ENCODE measurements at places on chromosomes 16 and 17.
A peak's percentile ranks its signal among the peaks of the same experiment; 100 is the strongest.

DNA sequence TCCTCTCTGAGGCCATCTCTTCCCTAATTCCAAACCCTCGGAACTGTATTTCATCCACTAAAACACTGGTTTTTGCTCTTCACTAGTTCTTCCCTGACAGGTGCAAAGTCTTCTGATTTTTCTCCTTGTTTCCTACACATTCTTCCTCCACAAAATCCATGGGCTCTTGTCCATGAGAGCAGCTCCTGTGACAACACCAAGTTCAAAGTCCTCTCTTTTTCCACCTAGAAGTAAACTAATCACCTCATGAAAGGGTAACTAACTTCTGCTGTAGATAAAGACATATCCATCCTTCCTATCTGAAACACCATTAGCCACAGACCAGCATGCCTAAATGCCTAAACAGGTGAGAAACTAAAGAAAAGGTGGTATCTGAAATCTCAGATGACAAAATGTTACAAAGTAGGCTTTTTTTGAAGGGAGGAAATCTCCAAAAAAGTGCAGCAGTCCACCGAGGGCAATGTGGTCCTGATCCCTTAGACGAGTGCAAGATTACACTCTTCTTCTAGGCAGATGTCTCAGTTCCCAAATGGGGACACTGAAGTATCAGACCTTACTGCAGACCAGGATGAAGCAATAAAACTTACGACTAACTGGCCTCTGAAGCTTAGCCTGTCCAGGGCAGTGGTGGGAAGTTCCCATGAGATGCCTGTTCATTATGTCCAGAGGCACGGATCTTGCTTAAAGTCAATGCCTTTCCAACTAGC, 2.8 kb downstream of the PIP4K2B start:
- no peak for DNase-seq

DNA sequence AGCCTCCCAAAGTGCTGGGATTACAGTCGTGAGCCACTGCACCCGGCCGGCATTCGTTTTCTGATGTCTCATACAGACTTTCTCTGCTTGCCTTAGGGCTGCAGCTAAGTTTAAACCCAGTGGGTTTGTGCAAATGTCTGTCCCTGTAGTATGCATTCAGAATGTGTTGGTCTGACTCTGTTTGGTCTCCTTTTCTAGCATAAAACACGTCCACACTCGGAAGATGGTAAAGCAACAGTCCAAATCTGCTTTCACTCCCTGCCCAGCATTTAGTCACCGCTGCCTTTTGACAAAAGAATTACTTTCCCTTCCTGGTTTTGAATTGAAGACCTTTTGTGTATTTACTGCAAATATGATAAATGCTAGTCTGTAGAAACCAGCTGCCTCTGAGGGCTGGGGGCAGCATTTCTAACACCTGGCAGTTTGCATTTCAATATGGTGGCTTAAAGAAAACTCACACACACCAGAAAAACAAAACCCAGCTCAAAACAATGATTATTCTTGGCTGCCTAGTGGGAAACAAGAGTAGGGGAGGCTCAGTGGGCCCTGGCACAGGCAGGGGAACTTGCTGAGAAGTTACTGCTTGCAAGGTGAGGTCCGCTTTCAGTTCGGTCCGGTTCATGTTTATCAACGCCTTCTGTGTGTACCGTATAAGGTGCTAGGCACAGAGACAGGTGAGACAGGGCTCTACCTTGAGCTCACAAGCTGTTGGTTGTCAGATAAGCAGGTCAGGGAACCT, 56.9 kb downstream of the MSI2 start:
- DNase-seq: no peak

GRCh38 chr17:27315796-27316465, 22.0 kb downstream of the WSB1 start:
- DNase-seq: no peak

DNA sequence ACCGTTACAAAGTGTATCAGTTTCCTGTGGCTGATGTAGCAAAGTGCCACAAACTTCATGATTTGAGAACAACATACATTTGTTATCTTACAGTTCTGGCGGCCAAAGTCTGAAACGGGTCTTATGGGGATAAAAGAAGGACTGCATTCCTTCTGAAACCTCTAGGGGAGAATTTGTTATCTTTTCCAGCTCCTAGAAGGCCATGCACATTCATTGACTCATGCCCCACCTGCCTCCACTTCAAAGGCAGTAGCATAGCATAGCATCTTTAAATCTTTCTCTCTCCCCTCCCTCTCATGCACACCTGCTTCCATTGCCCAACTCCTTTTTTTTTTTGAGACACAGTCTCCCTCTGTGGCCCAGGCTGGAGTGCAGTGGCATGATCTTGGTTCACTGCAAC, 190.7 kb upstream of the DYNLRB2 start:
- DNase-seq: no peak

- no peak for DNase-seq
Measured at GRCh38 chr16:367333-367903, 2.9 kb downstream of the MRPL28 start.

DNA sequence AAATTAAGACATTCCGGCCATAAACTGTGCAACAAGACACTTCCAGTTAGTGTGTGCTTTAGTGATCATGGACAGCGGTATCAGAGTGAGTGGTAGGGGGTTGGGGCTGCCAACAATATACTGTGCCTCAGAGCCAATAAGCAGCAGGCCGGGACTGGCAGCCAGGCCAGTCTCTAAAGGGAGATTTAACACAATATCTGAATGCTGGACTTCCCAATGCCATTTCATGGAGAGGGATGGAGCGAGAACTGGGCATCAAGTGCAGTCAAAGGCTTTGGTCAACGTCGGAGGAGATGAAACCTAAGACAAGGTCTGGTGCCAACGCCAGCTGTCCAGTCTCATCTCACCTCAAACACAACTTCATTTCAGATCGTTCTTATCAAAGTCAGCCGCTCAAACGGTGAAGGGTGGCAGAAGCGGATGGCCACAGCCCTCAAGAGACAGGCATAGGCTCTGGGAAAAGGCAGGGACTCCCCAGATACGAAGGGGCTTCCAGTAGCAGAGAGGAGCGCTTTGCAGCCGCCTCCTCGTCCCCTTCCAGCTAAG, 935 bp downstream of the USP32 start:
- DNase-seq: peak; percentile 32

DNA sequence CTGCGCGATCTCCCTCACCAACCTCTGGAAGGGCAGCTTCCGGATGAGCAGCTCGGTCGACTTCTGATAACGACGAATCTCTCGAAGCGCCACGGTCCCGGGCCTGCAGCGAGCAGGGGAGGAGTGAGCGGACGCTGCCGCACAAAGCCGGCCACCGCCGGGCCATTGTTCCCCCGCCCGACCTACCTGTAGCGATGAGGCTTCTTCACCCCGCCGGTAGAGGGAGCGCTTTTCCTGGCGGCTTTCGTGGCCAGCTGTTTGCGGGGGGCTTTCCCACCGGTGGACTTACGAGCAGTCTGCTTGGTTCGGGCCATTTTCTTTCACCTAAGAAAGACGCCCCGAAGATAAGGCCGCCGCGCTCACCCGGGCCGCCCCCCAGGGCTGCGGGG, 5.8 kb upstream of the UNK start:
- DNase-seq: no peak

DNA sequence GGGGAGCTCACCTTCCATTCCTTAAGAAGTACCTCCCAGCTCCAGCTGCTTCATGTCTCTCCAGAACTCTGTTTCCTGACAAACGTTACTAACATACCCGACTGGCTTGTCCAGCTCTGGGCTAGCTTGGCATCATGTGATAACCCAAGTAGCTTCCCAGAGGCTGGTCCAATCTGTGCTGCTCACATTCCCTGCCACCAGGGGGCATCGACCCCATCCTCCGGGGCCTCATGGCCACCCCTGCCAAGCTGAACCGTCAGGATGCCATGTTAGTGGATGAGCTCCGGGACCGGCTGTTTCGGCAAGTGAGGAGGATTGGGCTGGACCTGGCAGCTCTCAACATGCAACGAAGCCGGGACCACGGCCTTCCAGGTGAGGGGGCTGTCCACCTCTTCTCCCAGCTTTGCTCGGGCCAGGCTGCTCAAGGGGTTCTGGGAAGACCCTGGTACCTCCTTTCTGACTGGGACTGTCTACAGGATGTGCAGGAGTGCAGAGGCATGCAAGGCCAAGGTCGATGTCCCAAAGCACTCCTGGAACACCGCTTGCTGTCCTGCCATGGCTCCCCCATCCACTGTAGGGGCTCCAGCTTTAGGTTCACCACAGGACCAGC, 7.6 kb downstream of the EPX start:
- DNase-seq: peak; percentile 27

DNA sequence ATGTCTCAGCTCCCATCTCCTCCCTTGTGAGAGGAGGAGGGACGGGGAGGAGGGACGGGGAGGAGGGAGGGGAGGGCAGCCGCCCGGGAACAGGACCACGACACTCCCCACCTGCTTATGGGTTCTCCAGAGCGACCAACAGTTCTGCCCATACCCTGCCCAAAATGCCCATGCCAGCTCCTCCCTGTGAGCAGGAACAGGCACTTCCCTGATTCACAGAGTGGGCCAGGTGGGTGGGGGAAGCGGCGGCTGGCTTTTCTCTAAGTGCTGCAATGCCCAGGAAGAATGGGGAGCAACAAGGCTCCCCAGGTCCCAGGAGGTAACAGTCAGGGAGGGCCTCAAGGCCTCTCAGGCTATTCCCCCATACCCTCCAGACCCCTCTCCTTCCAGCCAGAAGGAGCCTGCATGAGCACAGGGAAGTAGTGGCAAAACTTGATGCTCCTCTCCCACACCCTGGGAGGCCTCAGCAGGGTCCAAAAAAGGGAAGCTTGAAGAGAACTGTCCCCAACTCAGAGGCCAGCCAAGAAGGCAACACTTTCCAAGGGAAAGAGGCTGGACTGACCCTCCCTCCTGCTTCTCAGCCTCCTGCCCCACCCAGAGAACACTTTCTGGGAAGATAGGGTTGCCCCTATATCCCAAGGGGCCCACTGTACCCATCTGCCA, 53.8 kb downstream of the MYO18A start:
- no peak for DNase-seq

- DNase-seq: no peak
Measured at GRCh38 chr17:80408872-80409271, 6.1 kb upstream of the ENDOV start.

DNA sequence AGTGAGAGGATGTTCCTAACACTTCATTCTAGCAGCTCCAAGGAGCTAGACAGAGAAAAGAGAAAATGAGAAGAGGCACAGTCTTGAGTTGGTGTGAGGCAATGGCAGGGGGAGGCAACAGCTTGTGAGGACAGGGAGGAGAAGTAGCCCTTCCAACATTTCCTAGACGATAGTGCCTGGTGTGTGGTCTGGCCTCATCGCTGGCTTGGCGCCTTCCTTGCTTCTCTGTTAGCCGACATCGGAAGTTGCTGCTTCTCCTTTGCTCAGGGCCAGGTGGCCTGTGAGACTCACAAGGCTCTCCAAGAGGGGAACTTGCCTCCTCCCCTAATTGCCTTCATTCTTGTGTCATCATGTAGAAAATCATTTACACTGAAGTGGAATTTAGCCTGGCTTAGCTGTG, 208.7 kb downstream of the MAP2K4 start:
- DNase-seq: no peak

- no peak for DNase-seq
Measured at GRCh38 chr16:57803134-57803990, 1.1 kb upstream of the KIFC3 start.

GRCh38 chr16:66220702-66221101, 145.8 kb upstream of the CDH5 start:
- DNase-seq: no peak

- DNase-seq: no peak
Measured at GRCh38 chr16:89281189-89281577, 63.7 kb downstream of the ZNF778 start.

DNA sequence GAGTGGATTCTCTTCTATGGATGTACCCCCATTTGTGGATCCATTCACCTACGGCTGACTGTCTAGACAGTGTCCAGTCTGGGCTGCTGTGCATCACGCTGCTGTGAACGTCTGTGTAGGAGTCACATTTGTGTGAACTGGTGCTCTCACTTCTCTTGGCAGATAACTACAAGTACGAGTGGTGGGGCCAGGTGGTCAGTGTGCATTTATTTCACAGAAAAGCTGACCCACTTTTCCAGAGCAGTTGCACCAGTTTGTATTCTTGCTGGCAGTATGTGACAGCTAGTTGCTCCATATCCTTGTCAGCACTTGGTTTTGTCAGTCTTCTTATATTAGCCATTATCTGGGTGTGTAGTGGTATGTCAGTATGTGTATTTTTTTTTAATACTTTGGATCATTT, 28.4 kb downstream of the FOXK2 start:
- DNase-seq: no peak

DNA sequence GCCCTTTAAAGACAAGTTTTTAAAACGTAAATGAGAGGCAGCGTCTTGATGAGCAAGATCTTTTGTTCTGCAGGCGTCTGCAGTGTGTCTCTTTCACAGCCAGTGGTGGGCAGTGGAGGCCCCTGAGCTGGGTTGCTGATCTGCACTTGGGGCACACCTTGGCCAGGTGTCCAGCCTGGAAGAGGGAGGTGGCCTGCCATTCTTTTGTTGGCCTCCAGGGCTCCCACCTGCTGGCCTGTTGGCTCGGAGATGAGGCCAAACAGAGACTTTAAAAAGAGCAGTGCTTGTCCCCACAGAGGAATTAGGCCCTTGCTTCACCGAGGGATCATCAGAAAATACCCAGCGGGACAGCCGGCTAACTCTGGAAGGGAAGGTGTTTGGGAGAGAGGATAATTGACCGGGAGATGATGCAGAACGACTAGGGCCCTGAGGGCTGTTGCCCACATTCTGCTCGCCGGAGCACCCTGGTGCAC, 145.9 kb upstream of the PLCG2 start:
- no peak for DNase-seq

GRCh38 chr17:80703142-80703478, 158.5 kb downstream of the RPTOR start:
- DNase-seq: no peak

DNA sequence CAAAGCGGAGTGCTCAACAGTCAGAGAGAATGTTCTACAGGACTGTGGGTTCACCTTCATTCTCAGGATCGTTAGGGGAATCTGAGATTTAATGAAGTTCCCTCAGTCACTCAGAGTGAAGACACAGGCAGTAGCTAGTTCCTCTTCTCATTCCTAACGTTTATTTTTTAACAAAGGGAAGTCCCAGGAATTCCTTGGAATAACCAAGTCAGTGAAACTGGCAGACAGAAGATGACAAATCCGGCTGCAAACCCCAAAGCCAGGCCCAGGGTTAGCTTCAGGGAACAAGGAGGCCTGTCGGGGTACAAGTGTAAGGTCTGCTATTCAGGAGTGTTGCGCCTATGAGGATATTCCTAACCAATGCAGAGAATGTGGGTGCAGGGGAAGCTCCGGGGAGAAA, 42.0 kb downstream of the COTL1 start:
- DNase-seq: no peak

- DNase-seq: peak; percentile 86
Measured at GRCh38 chr17:8185582-8186445, 4.2 kb downstream of the BORCS6 start.

GRCh38 chr17:6677158-6677831, 25.7 kb downstream of the C17orf100 start:
- no peak for DNase-seq

Measured in NCI-H446 (cell line).